ENCODE measurements at places on chromosomes 4 and X.

DNA sequence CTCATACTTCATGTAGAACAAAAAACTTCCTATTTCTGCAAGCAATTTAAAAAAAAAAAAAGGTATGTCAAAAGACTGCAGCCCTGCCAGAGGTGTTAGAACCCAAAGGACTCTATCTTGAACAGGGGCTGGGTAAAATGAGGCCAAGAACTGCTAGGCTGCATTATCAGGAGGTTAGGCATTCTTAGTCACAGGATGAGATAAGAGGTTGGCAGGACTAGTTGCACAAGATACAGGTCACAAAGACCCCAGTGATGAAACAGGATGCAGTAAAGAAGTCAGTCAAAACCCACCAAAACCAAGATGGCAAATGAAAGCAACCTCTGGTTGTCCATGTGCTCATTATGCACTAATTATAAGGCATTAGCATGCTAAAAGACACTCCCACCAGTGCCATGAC is 104.1 kb downstream of the ANOS1 start:
- DNase-seq, result no peak

DNA sequence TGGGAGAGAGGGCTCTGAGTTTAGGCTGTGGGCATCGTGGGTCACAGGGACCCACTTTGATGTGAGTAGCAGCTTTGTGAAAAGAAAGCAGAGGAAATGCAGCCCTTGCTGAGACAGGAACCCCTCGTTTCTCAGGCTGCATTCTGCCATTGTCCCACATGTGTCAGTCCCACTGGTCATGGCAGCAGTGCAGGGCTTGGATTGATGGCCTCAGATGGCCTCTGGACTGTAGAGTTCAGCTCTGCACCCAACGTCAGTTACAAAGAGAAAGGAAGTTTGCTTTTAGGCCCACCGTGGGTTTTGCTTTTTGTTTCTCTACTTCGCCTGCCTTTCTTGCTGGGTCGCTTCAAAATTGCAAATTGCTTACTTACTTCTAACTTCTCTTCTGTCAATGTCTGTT is 248.3 kb upstream of the KLF3 start:
- no peak for DNase-seq

GRCh38 chrX:119399772-119400101 is 601 bp downstream of the SLC25A43 start:
- DNase-seq, result no peak

DNA sequence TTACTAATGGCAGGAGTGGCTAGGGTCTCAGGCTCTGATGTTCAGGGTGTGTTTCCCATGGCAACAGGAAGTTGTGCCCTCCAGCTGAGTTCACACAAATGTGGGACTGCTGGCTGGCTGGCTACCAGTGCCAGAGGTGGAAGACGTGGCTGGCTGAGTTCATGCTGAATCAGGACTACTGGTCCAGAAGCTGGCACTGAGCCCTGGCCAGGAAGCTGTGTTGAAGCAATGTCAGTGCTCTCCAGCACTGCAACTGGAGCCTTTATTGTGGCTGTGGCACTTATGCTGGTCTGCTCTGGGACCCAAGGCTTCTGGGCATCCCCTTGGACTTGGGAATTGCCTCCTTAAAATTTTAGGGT is 42.0 kb upstream of the ZXDA start:
- DNase-seq, result peak; percentile 8

GRCh38 chrX:19846995-19847790 is 40.2 kb downstream of the SH3KBP1 start:
- no peak for DNase-seq

DNA sequence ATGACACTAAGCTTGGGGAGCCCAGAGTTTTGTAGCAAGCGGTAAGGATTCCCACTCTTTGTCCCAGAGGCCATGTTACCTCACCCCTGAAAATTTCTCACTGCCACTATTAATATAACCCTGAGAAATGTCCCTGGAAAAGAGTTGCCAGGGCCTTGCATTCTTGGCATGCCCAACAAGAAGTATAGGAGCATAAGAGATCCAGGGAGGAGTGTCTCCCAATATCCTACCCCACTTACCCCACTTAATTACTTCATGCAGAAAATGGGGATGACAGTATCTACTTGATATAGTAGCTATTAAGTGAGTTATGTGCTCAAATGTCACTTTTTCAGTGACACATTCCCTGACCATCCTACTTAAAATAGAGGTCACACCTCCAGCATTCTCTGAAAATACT is 120.5 kb upstream of the C1GALT1C1 start:
- DNase-seq, result no peak

DNA sequence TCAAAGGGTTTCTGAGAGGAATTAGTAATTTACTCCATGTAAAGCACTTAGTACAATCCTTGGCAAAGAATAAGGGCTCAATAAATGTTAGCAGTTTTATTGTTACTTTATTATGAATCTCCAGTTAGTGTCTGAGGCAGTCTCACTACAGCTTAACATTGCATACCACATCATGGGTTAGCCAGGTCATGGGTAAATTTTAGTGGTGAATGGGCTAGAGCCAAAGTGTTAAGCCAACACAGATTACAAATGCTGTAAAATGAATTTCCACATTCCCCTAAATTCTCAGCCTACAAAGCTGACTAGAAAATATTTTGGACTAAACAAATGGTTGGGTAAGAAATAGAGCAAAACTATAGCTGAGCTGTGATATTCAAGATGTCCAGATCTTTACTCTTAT is 72.4 kb downstream of the NRK start:
- no peak for DNase-seq

GRCh38 chr4:98151145-98151924 is 8.1 kb upstream of the STPG2 start:
- DNase-seq, result no peak

GRCh38 chr4:55409468-55410171 is 13.9 kb downstream of the TMEM165 start:
- DNase-seq, result no peak

DNA sequence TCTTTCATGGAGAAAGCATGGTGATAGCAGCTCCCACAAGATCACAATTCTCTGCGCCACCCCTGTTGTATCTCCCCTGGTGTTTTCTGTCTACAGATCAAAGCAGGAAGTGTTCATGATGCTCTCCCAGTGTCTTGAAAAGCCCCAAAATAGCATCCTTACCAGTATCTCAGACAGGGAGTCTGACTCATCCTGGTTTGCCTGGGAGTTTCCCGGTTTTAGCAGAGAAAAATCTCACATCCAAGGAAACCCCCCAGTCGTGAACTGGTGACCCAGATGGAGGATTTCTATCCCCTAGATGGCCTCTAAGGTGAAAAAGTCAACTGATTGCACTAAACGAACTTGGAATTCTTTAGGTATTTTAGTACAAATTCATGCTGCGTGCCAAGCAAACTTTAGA is 64.3 kb upstream of the NR0B1 start:
- no peak for DNase-seq

GRCh38 chrX:84441143-84441542 is 61.1 kb downstream of the HDX start:
- DNase-seq, result no peak

GRCh38 chr4:52358883-52359321 is 300.2 kb downstream of the USP46 start:
- no peak for DNase-seq

DNA sequence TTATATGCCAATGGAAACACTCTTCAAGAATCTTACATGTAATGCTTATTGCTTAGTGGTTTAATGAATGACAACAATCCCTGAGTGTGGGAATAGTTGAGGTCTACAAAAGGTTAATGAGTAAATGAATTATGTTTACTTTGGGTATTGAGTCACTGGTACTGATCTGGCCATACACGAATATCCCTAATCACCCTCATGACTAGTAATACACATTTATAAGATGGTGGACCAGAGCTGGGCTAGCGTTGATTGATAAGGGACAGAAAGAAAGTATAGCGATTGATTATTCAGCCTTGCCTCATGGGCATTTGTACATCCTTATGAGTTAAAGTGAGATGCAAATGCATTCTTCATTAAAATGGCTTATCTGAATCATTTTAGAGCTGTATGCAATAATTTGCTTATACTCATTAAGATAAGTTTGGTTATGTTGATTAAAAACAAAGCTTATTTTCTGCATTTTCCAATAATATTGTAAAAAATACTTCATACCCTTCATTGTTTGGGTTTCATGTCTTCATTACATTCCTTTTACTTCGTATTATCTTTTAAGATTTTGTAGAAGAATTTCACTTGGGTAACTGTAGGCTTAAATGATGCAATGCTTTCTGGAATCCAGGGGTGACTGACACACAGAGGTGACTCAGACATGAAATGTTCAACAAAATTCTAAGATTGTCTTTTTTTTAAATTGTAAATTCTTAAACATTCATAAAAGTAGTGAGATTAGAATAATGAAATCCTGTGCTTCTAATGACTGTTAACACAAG is 47.4 kb downstream of the FGF2 start:
- no peak for DNase-seq

- no peak for DNase-seq
Observed at GRCh38 chr4:66923081-66923865, 622.0 kb downstream of the CENPC start.

- DNase-seq, result no peak
Observed at GRCh38 chr4:39741401-39741800, 43.5 kb downstream of the UBE2K start.

GRCh38 chrX:120517936-120518335 is 42.8 kb downstream of the CUL4B start:
- peak; percentile 54 for DNase-seq

DNA sequence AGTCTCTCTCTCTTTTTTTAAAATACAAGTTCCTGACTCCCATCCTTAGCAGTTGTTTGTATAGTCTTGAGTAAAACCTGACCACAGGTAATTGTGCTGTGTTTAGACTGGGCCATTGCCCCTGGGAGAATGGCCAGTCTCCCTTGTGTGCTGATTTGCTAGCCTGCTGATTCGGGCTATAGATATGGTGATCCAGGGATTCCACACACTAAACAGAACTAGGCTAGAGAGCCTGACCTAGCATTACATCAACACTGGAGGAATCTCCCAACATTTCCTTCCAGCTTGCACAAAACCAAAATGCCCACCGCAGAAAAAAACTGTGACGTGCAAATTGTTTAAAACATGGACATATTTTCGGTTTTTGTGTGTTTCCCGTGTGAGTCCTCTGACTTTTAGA is 5.1 kb downstream of the UPRT start:
- DNase-seq, result no peak

- no peak for DNase-seq
Observed at GRCh38 chrX:33160273-33160672, 51.1 kb downstream of the DMD start.

DNA sequence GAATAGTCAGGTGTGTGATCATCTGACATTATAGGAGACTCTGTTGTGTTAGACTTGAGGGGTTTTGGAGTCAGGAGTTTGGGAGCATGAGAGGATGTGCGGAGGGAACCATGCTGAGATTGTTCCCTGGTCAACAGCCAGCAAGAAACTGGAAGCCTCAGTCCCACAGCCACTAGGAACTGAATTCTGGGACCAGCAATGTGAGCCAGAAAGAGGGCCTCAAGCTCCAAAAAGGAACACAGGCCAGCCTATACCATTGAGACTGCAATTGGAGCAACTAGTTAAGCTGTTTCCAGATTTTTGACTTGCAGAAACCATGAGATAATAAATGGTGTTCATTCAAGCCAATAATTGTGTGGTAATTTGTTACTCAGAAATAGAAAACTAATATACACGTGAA is 8.7 kb upstream of the ADH1B start:
- no peak for DNase-seq

GRCh38 chr4:120007191-120007871 is 59.3 kb downstream of the MAD2L1 start:
- DNase-seq, result no peak

- DNase-seq, result no peak
Observed at GRCh38 chrX:135328421-135329005, 19.2 kb downstream of the ETDC start.

DNA sequence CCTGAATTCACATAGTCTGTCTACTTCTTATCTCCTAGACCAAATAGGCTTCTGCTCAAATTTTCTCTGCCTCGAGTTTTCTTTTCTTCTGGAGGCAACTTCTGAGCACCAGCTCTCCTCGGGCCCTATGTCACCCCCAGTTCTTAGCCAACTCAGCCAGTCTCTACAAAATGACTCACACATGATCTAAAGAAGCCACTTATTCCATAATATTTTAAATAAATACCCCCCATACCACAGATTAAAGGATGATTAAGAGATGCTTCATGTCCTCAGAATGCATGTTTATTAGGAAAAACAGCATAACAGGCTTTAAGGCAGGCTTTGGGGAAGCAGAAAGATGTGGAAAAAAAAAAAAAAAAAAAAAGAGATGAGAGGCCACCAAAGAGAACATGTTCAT is 36.6 kb upstream of the DDX53 start:
- DNase-seq, result no peak

GRCh38 chrX:2638279-2638678 is 52.8 kb upstream of the CD99 start:
- no peak for DNase-seq

- DNase-seq, result no peak
Observed at GRCh38 chrX:9183481-9183880, 149.6 kb upstream of the FAM9B start.

DNA sequence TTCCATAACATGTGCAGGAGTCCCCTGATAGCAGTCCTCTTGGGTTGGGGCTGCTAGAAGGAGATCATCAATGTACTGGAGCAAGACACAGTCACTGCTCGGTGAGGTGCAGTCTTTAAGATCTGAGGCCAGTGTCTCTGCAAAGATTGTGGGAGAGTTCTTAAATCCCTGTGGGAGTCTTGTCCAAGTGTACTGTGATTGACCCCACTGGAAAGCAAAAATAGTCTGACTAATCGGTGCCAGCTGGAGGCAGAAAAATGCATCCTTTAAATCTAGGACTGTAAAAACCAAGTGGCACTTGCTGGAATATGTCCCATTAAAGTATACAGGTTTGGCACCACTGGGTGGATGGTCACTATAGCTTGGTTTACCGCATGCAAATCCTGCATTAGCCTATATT is 31.1 kb downstream of the SULT1E1 start:
- DNase-seq, result no peak

DNA sequence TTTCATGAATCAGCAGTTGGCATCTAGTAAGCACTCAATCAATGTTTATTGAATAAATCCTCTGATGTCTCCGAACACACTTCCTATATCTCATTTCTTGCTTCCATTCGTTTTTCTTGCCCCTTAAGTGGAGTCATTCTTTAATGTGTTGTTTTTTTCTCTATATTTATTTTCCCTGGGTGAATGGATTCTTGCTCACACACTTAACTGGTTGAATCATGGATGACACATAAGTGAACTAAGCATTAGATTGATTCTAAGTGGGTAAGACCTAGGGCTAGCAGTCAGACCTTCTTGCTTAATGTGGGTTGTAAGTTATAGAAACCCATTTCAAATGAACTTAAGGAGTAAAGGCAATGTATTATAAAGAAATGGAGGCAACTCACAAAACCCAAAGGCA is 111.1 kb downstream of the RTL3 start:
- no peak for DNase-seq

GRCh38 chrX:40471965-40472648 is 108.7 kb upstream of the ATP6AP2 start:
- DNase-seq, result no peak

DNA sequence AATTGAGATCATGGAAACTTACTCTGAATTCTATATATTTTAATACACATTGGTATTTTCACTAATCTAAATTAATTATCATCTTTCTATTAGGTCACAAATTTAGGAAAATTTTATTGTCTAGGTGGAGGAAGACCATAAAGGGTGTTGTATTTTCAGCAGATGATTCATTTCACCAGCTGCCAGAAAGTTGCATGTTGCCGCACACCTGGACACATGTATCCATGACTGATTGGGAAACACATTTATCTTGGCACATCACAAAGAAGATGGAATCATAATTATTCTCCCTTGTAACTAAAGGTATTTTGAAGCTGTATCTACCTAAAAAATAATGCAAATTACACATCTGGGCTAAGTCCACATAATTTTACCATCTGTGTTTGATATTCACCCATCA is 33.1 kb downstream of the SLC7A11 start:
- DNase-seq, result no peak
